ENCODE measurements at places on chromosomes 12 and 14.

GRCh38 chr14:67729072-67729885, 27.6 kb downstream of the RDH12 start:
- DNase-seq = no peak

DNA sequence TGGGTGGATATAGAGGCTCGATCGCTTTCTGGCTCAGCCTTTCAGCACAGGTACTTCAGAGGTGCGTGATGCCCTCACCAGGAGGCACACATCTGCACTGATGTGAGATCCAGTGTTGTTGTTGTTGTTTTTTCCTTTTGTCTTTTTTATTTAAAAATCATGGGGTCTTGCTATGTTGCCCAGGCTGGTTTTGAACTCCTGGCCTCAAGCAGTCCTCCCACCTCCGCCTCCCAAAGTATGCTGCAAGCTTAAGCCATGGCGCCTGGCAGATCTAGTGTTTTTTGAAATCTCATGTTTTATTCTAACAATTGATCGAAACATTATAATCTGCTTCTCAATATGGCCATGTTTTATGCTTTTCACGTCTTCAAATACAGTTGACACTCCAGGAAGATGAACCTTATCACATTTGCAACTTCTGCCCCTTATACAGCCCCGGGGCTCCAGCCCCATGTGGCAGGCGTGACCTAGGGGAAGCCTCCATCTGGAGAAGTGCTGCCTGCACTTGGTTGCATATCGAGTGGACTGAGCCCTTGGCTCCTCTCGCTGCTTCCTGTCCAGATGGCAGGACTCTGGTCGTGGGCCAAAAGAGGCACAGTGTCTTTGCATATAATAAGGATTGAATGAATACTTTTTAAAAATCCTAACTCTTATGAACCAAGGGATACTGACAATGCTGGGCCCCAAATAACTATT, 71.7 kb downstream of the TRAF3 start:
- DNase-seq = no peak

GRCh38 chr14:36324897-36325296, 4.5 kb upstream of the MBIP start:
- no peak for DNase-seq

GRCh38 chr12:62584619-62585018, 118.0 kb downstream of the MON2 start:
- DNase-seq = no peak

GRCh38 chr12:82659343-82660207, 27.1 kb upstream of the TMTC2 start:
- DNase-seq = no peak

DNA sequence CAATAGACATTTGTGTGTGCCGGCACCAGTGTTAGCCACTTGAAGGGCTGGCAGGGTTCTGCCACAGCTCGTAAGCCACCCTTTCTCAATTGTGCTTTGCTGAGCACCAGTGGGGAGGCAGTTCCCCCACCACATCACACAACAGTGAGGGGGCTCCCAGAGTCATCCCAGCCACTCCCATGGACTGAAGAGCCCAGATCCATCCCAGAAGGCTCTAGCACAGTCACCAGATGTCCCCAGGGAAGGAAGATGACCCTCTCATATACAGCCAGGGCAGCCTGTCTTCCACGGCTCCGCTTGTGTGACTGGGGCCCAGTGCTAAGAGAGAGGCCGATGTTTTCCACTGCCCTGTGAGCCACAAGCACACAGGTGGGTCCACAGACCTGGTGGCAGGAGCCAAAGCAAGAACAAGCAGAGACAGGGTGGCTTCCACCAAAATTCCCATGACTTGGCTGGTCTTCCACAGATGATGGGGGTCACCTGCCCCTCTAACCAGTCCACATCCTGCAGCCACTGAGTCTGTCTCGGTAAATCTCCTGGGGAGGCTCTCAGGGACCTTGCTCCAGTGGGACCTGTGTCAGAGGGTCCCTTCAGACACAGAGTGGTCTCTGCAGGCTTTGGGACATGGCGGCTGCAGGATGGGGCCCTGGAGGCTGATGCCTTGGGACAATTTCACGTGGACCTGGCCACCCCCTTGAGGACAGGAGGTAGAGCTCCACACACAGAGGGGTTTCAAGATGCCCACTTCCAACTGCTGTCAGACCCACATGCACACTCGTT, 71.9 kb upstream of the DDX11 start:
- no peak for DNase-seq

DNA sequence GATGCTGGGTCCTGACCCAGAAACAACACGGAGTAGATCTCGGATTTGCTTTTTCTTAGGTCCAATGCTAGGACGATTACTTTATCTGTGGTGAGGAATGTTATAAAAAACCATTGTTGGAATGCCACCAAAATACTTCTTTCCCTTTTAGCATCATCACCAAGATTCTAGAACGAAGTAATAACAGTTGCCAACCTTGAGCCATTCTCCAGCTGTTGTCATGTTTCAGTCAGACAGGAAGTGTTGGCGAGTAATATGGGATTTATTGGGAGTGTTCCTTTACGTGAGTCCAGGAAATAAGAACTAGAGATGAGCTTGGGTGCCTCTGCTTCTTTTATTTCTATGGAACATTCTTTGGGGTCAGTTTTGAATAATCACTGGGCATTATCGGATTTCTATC, 892.9 kb downstream of the DIO2 start:
- DNase-seq = no peak

DNA sequence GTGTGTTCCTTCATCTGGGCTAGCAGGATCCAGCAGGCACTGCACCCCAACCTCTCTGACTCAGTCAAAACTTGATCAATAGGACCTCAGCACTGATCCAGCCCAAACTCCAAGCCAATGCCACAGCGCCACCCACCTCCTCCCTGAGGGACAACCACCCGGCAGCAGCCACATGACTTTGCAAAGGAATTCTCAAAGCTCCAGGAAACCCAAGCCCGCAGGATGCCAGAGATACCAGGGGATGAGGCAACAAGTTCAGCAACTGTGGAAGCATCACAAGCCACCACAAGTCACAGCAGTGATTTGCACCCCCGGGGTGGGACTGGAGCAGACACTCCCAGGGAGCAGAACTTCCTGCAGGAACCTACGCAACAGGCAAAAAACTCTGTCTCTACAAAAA, 37.3 kb downstream of the ACTN1 start:
- peak; percentile 27 for DNase-seq

DNA sequence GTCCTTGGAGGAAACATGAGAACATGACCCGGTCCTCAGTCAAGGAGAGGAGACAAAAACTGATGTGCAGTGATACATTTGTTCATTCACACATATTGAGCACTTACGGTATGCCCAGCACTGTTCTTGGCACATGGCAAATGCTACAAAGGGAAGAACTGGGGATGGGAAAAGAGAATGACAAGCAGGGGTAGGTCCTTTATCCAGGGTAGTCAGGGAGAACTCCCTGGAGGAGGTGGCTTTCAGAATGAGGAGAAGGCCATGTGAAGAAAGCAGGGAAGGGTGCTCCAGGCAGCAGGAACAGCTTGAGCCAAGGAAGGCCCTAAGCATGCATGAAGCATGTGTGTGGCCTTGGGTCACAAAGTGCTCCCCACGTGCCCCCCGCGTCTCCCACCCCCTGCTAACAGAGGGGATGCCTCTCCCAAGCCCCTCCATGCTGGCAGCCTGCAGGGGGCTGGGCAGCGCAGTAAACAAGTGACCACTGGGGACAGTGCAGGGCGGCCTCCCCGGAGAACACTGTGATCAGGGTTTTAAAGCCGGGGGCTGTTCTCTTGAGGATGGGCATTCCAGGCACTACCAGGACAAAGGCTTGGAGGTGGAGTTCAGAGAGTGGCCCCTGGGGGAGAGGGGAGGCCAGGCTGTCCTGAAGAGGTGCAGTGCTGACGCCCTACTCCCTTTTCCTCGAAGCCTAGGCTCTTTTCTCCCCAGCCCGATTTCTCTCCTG, 71.0 kb downstream of the PHETA1 start:
- no peak for DNase-seq

Measured in PC-3 (cell line).